Neuronal stem cell (in vitro differentiated cells): ENCODE measurements at places on chromosomes 1 and 21.

- H3K27me3 ChIP-seq, result no peaks in the 10 kb centered on the region
- peaks cover 3% of the 10 kb centered on the region for H3K36me3 ChIP-seq
- peaks cover 4% of the 10 kb centered on the region for H3K4me1 ChIP-seq
- H3K27ac ChIP-seq, result peak overlapping the region; percentile 77
- H3K4me3 ChIP-seq, result peak overlapping the region; percentile 95
- DNase-seq, result peak; percentile 23
Measured at GRCh38 chr21:33587792-33588484, 546 bp downstream of the DONSON start.

GRCh38 chr1:117611121-117611601 is 5.3 kb downstream of the TENT5C start:
- no peaks in the 10 kb centered on the region for H3K36me3 ChIP-seq
- no peaks in the 10 kb centered on the region for H3K4me1 ChIP-seq

- DNase-seq, result peak; percentile 51
- H3K4me3 ChIP-seq, result no peak overlapping the region
- no peaks in the 10 kb centered on the region for H3K36me3 ChIP-seq
- H3K4me1 ChIP-seq, result no peaks in the 10 kb centered on the region
Measured at GRCh38 chr1:163561580-163562295, 240.0 kb downstream of the NUF2 start.

DNA sequence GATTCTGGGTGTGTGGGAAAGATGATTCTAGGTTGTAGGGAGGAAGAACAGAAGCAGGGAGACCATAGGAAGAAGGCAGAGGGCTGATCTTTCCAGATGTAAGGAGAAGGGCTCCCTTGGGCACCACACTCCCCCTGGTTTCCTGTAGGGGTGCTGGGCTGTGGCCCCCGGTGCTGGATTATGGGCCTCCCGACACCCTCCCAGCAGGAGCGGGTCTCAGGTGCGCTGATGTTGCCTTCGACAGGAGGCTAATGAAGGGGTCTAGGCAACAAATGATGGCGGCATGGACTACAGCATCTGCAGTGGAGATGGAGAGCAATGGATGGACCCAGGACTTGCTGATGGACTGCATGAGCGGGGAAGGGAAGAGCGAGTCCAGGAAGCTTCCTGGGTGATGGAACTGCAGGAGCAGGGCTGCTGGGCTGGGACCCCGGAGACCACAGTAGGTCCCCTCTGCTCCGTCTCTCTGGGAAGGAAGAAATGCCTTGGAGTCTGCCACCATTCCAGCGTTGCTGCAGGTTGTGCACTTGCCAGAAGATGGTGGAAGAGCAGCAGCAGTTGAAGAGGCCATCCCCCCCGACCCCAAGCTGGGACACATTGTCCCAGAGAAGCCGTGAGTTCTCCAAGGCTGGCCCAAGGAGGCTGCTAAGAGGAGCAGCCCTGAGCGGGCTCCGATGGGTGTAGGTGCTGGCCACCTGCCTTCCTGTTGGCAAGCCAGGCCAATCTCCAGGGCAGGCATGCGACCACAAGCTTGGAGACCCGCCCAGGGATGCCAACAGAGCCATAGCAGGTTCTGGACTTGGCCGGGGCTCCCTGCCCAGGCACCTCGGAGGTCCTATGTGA is 95.4 kb upstream of the VAMP3 start:
- no peak overlapping the region for H3K4me3 ChIP-seq
- no peaks in the 10 kb centered on the region for H3K36me3 ChIP-seq
- no peak overlapping the region for H3K27ac ChIP-seq
- no peak for DNase-seq

DNA sequence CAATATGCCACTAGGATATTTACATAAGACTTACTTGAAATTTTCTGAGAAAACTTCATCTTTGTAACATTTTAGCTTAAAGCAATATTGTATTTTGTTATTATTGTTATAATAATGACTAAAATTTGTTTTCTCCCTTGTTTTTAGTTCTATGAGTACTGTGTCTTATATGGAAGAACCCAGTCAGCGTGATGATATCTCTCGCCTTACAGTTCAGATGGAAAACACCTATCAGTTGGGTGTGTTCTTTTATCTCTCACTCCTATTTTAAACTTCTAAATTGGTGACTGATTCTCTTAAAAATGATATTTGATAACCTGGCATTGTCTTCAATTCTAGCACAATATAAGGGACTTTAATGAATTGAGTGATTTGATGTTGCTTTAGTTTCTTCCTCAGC is 18.0 kb downstream of the DYNLT5 start:
- H3K4me1 ChIP-seq, result peaks cover 1% of the 10 kb centered on the region
- H3K36me3 ChIP-seq, result no peaks in the 10 kb centered on the region
- no peaks in the 10 kb centered on the region for H3K27me3 ChIP-seq
- H3K27ac ChIP-seq, result no peak overlapping the region
